CMK (cell line): ENCODE measurements at places on chromosomes 3 and 15.
A peak's percentile ranks its signal among the peaks of the same experiment; 100 is the strongest.

- DNase-seq, result no peak
Observed at GRCh38 chr3:11085093-11085840, 69.0 kb upstream of the HRH1 start.

DNA sequence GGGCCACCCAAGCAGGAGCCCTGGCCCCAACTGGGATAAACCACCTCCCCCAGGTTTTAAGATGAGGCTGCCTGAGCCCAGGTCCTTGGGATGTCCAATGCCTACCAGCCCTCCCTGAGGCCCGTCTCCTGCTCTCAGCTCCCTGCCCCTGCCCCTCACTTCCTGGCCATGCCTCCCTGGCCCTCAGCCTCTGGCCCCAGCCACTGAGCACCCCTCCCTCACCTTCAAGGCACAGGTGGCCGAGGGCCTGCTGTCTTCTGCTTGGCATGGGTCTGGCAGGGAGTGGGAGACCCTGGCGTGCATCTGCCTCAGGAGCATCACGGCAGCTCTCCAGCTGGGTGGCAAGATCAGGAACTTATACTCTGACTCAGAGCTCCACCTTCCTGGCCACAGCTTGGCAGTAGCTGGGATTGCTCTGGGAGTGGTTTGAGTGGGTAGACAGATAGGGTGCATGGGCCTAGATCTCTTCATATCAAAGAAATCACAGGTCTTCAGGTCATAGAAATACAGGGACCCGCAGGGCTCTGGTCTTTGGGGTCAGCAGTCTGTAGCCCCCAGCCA, at the start of gene PLA2G4E:
PLA2G4E (minus strand) TSS at position 330 of the 561 bp plus-strand sequence; CDS start at position 318, 12 bp downstream.
- DNase-seq, result no peak

DNA sequence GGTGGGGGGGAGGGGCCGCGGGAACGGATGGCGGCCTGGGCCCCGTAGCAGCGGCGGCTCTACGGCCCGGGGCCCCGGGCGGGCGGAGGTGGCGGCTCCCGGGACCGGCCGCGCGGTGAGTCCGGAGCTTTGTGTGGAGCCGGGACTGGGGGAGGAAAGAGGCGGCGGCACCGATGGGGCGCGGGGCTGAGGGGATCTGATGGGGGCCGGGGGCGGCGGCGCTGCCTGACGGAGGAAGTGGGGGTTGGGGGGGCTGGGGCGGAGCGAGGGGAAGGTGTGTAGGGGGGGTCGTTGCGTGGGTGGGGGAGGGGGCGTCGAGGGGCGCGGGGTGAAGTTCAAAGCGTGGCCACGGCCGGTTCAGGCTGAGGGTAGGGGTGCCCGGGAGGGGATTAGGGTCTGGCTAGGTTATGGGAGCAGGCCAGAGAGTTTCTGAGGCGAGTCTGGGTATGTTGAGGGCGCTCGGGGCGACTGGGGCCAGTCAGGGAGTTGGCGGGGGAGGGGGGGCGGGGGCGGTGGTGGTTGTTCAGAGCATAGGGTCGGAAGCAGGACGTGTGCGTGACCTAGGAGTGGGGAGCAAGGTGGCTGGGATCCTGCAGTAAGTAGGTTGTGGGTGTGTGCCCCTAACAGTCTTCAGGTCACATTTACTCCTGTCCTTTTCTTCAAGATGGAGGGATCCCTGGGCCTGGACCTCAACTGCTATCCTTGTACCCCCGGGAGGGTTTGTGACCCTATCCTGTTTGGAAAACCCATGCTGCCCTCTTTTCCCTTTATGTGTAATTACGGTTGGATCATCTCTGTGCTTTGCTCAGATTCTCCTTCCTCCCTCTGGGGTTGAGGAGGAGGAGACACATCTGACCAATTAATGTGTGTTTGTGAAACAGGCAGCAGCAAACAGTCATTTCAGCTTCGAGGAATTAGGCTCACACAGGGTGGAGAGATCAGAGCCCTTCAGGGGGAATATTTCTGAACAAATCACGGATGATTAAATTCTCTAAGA, 644 bp downstream of the ZNF609 start:
- DNase-seq, result peak; percentile 36

DNA sequence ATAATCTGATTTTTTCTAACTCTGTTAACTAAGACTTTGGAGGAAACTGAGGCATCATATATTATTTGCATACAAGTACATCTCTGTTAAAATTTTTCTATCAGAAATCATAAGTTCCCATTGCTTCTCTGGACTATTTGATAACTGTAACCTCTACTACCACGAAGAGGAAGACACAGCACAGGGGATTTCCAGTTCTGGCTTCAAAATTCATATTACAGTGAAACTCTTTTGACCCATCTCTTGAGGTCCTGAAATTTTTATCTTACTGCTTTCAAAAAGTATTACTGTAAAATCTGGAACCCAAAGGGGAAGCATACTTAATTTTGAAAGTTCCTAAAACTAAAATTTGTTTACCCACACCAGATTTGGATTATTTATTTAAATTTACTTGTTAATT, 4.2 kb downstream of the PLSCR1 start:
- DNase-seq, result no peak

DNA sequence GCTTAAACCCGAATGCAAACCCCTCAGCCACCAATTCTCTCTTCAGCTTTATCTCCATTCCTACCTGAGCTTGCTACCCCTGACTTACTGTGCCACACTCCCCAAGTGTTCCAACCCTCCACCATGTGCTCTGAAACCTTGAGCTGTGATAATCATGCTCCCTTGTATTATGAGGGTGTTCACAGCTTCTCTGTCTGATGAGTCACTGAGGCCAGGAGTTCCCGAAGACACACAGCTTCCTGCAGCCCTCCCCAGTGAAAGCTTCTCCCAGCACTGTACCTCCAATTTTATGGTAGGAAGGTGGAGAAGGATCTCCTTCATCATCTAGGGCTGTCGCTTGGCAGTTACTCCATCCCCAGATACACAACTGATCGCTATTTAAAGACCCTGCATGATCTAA, 24.9 kb downstream of the STAC start:
- DNase-seq, result no peak

- no peak for DNase-seq
Observed at GRCh38 chr15:50344006-50344464, 11.0 kb downstream of the GABPB1 start.

DNA sequence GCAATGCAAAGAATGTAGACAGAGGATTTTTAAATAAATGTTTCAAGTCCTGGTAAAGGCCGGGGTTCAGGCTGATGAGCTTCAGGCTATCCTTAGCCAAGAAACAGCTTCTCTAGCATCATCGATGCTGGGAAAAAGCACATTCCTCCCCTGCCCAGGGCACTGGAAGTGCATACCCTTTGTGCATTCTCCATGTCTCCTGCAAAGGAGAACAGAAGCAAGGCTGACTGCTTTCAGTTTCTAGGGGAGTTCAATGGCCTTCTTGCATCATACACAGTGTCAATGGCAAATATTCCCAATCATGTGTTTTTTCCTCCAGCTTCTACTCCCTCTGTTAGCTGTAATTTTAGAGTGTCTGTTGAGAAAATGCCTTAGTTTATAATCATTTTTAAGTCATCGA, 59.9 kb downstream of the GPR176 start:
- DNase-seq, result no peak

DNA sequence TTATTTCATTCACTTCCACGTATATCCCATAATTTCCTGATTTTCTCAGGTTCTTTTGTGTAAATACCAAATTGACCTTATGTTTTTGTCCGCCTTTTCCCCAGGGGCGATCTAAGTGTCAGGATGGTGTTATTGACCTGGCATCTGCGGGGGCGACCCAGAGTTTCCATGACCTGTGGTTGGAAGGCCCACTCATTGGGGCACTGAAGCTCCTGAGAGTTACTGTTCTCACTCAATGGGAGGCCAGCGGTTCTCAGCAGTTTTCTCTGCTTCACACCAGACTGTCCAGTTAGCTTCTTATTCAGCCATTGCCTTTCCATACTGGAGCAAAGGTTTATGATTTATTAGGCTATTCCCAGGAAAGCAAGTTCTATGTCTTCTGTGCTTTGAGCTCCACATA, 53.3 kb downstream of the B3GALNT1 start:
- no peak for DNase-seq

GRCh38 chr3:170985304-170985703, 41.2 kb downstream of the SLC2A2 start:
- DNase-seq, result no peak

DNA sequence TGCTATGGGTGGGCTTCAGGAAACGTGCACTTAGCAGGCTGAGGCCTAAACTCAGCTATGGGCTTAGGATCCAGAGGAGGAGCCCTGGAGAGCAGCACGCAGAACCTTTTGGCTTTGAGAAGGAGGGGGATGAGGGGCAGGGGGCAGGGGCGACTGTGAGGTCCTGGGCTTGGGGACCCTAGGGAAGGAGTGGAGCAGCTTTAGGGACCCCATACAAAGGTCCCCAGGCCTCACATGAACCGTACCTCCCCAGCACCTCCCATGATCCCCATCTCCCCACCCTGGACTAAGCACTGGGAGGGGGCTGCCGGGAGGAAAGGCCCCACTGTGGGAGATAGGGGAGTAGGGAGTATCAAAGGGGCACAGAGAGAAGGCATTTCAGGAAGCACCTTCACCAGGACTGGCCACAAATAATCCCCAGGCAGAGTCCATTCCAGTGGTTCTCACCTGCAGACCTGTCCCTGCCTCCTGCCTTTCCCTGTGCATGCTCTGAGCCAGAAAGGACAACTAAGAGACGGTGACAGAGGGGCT, 62.0 kb upstream of the KLF13 start:
- DNase-seq, result no peak
